ENCODE measurements at places on chromosomes 16 and 17. TPM values are rescaled to one million over a fixed set of nuclear protein-coding genes. Genes with fewer than 3 reads are reported as not detected.

The SHISA6 gene
- 2.2 TPM for polyA plus RNA-seq

The PRSS33 gene
- polyA plus RNA-seq: not detected

The SLC16A11 gene
- polyA plus RNA-seq: not detected

GRCh38 chr16:87700406-87701077, 65.2 kb downstream of the KLHDC4 start:
- DNase-seq: no peak

GRCh38 chr16:49528866-49529288, 155.3 kb downstream of the C16orf78 start:
- DNase-seq: no peak

DNA sequence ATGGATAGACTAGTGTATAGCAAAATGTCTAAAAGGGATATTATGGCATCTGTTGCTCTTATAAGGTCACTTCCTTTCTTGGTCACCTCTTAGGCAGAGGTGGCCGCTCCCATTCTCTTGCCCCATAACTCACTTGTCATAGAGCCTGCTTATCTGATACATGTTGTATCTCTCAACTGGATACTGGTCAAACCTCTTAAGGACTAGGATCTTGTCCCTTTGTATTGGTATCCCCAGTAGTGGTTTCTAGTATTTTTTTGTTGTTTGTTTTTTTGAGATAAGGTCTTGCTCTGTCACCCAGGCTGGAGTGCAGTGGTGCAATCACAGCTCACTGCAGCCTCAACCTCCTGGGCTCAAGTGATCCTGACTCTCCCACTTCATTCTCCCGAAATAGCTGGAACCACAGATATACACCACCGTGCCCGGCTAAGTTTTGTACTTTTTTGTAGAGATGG, 27.0 kb downstream of the ZSWIM7 start:
- no peak for DNase-seq

DNA sequence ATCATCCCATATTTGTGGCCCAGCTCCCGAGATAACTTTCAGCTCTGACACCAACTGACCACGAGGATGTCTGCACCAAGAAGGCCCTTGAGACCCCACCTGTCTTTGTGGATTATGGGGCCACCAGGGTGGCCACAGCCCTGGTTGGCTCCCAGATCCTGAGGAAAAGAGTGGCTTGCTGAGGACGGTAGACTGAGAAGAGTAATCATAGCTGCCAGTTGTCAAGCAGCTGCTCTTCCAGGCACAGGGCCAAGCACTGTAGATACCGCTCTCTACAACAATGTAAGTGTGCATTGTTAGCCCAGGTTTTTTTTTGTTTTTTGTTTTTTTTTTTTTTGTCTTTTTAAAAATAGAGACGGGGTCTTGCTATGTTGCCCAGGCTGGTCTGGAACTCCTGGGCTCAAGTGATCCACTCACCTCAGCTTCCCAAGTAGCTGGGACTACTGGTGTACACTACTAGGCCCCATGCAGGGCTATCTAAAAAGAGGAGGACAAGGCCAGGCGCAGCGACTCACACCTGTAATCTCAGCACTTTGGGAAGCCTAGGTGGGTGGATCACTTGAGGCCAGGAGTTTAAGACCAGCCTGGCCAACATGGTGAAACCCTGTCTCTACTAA, 9.6 kb downstream of the ZNF205 start:
- DNase-seq: no peak

DNA sequence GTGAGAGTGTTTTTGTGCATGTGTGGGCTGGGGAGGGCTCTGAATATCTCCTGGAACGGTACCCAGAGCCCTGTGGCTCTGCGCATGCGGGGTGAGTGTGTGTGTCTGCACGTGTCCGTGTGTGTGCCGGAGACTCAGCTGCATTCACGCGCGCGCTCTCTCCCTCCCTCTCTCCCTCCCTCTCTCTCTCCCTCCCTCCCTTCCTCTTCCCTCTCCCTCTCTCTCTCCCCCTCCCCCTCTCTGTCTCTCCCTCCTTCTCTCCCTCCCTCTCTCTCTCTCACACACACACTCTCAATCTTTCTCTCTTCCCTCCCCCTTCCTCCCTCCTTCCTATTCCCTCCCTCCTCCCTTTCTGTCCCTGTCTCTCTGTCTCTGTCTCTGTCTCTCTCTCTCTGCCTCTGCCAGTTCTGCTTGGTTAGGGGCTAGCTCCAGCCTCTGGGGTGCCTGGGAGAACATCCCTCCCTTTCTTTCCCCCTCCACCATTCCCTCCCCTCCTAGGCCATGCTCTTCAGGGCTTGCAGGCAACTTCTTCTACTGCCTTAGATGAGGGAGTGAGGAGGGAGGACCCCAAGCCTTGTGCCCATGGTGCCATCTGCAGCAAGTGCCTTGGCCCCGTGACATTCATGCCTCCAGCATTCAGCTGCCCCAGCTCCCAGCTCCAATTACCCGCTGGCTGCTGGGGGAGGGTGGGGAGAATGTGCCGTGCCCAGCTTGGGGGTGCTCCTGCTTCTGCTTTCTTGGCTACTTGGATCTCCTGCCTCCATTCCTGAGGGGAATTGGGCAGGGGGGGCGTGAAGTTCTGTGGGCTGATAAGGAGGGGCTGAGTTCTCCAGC, 6.4 kb downstream of the THRA start:
- DNase-seq: peak; percentile 75

DNA sequence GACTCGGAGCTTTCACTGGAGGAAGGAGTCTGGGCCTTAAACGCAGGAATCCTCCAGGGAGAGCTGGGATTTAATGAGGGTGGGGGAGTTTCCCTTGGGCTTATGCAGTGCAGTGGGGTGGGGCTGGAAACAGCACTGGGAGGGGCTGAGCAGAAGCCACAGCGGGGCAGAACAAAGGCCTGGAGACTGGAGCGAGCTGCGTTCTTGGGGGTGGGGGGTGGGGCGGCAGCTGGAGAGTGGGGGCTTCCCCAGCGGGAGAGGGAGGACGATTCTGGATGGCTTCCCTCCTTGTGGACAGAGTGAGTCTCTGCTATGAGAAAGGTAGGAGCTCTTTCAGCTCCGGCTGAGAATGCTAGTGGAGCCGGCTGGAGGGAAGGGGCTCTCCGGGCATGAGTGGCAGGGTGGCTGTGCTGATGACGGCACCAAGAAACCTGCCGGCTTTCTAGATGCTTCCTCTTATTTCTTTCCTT, 406.0 kb downstream of the SEC14L1 start:
- no peak for DNase-seq

- no peak for DNase-seq
Observed at GRCh38 chr17:1947229-1947742, 77.8 kb downstream of the RTN4RL1 start.

- DNase-seq: no peak
Observed at GRCh38 chr16:89909777-89910716, 8.6 kb upstream of the MC1R start.

All from keratinocyte (primary cell).